ENCODE measurements at places on chromosomes 3 and 15. TPM values are rescaled to one million over a fixed set of nuclear protein-coding genes. Genes with fewer than 3 reads are reported as not detected.

Gene ITIH1
- total RNA-seq: not detected

Gene GOLGA8M
- 0.06 TPM for total RNA-seq

Gene NRG4
- total RNA-seq: not detected

Gene CELSR3
- 0.87 TPM for total RNA-seq
